Panc1 (cell line): ENCODE measurements at places on chromosomes 6 and 20. TPM values are rescaled to one million over a fixed set of nuclear protein-coding genes. Genes with fewer than 3 reads are reported as not detected.

Gene HSPA1L
- 2.8 TPM for total RNA-seq

Gene MCCD1
- not detected for total RNA-seq

Gene MCM8
- 28.3 TPM for total RNA-seq

Gene TFAP2A
- total RNA-seq, result 83.9 TPM

Gene CTAGE9
- 0.15 TPM for total RNA-seq

Gene UNC5CL
- total RNA-seq, result 0.36 TPM

Gene AIG1
- 23.9 TPM for total RNA-seq

DNA sequence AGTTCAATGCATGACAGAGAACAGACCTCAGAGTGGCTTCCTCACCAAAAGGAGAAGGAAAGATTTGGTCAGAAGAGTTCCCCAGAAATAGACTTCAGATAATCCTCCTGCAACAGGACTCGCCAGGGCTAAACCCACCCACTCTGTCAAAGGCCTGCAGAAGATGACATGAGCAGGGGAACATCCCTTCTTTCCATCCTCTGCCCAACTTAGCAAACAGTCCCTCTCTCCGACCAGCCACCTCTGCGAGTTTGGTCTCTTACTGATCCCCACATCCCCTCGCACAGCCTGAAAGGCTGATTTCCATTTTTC, 7.5 kb downstream of the NFATC2 start:
- no peak for DNase-seq

DNA sequence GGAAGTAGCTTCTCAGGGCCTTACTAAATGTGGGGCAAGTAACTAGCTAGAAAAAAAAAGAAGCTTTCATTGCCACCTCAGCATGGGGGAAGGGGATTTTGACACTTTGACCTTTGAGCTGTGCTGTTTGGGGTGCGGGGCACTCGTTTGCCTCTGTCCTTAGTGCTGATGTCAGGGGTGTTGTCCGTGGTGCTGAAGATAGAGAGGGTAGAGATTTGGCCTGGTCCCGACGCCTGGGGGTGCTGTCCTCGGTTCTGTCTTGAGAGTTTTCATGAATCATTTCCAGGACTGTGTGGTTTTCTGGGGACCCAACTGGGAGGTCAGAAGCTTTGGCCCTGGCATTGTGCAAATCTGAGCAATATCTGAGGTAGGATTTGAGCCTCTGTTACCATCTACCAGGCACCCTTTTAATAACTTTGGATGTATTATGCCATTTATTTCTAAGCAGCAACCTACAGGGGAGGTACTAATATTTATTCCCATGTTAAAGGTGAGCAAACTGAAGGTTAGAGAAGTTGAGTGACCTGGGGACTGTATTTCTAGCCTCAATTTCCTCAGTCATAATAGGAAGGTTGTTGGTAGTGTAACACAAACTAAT, 78.0 kb downstream of the DLGAP4 start:
- no peak for DNase-seq

DNA sequence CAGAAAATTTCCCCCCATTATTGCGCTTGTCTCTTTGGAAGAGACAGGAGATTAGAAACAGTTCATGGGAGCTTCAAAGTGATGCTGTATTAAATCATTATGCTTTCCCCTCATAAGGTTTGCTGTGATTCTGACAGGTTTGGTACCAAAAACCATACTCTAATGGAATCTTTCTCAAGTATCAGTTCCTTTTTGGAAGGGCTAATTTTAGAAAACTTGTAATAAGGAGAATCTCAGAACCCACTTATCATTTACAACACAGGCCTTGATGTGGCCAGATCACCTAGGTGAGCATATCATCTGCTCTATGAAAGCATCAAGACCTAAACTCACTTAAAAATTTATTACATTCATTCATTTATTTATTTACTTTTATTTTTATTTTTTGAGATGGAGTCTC, 51.2 kb downstream of the TP53INP2 start:
- DNase-seq, result no peak

DNA sequence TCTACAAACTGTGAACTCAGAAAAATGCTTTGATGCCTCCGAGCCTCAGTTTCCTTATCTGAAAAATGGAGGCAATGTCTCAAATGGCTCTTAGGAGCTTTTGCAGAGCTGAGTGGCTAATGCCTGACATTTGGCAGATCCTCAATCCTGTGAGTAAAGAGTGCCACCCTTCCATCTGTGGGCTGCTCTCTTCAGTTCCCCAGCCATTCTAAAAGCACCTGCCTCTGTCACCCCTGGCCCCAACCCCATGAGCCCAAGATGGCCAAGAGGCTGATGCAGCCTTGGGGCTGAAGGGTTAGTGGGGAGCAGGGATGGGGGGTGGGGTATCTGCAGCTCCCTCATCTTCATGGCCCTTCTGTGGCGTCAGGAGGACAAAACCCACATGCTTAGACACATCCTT, 14.5 kb upstream of the GUCA1A start:
- DNase-seq, result no peak

- no peak for DNase-seq
These were observed 53.1 kb upstream of the EEF1E1 start for GRCh38 chr6:8155259-8156012.

DNA sequence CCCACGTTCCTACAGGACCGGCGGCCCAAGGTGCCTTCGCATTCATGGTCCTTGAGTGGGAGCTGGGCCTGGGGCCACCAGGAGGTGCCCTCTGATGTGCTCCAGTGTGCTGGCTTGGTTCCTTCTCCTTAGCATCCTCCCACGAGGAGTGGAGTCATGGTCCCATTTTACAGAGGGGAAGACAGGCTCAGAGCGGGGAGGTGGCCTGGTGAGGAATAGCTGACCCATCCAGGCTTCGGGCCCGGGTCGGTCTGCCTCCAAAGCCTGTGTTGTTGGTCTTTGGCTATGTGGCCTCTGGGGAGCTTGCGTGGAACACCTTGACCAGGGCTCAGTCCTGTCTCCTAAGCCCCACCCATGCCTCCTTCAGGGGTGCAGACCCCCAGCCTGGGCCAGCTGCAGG, 22.8 kb downstream of the RBM38 start:
- no peak for DNase-seq

GRCh38 chr6:134830194-134830593, 119.7 kb downstream of the ALDH8A1 start:
- DNase-seq, result no peak

DNA sequence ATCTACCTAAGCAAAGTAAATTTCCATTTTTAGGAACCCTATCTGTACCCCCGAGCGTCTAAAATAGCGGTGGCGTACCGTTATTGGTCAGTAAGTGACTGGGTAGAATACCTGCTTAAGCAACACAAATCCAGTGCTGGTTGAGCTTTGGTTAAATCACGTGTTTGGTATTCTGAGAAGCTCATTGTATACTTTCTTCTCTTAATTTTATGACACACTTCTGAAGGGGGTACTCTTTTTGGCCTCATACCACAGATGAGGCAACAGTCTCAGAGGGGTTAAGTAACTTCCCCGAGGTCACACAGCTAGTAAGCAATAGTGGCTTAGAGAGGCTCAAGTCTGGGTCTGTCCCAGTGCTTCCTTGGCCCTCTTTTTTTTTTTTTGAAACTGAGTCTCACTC, 151.2 kb downstream of the TFAP2C start:
- no peak for DNase-seq

- no peak for DNase-seq
These were observed 72.0 kb downstream of the BLOC1S5 start for GRCh38 chr6:7992002-7992815.

DNA sequence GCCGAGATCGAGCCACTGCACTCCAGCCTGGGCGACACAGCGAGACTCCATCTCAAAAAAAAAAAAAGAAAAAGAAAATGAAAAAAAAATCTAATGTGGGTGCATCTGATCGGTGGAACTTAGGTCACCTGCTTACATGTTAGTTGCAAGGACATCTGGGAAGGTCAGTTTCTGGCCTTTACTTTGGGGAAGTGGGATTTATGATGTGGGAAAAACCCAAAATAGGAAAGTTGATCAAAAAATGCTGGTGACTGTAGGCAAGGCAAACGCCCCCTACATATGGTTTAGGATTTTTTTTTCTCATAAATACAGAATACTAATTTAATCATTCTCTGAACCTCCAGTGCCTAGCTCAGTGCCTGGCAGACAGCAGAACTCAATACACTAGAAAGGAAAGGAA, 69.2 kb upstream of the PIM1 start:
- DNase-seq, result no peak

DNA sequence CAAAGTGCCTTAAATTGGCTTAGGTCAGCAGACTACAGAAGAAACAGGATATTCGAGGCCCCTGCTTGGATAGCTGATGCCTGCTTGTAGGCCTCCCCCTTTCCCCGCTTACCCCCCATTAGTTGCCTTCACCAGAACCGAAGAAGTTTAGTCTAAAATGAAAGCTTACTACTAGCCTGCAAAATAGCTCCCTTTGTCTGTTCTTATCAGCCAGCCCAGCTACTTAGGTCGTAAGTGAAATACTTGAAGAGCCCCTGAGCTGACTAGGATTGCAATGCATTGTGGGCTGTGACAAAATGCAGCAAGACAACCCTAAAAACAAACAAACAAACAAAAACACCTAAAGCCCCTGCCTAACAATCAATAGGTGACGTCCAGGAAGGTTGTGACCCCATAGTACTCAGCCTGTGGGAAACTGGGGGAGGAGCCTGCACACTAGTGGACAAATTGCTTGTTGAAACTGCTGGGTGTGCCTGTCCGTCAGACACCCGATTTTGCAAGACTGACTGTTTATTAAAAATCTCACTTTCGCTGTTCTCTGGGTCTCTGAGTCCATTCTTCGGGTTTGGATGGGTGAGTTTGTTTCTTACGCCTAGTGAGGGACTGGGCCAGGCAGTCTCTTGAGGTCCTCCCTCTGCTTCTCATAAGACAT, 105.0 kb upstream of the DUSP22 start:
- DNase-seq, result no peak

- DNase-seq, result no peak
These were observed 66.6 kb downstream of the TNFAIP3 start for GRCh38 chr6:137933696-137934095.

- DNase-seq, result no peak
These were observed 207.8 kb downstream of the JARID2 start for GRCh38 chr6:15453622-15454021.

GRCh38 chr6:144053601-144054000, 41.8 kb downstream of the SF3B5 start:
- DNase-seq, result no peak

- no peak for DNase-seq
These were observed 35.3 kb upstream of the CCND3 start for GRCh38 chr6:41976794-41977484.

- DNase-seq, result no peak
These were observed 585.3 kb upstream of the ARID1B start for GRCh38 chr6:156191895-156192294.

DNA sequence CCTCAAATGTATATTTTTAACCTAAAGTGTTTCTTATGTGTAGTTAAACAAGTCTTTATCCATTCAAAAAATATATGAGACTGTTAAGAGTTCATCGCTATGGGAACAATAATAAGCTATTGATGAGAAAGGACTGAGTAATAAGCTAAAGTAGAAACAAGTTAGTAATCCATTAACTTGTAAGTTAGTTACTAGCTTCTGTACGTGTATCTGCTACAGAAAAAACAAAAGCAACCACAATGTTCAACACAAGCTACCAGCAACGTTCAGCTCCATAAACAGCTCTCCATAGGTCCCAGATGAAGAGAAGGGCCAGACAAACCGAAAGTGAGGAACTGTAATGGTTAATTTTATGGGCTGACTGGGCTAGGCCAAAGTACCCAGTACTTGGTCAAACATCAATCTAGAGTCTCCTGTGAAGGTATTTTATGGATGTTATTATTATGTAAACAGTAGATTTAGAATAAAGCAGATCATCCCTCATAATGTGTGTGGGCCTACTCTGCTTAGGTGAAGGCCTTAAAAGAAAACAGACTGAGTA, 33.8 kb upstream of the FAM135A start:
- DNase-seq, result no peak
